Peyer's patch (tissue), 4 donors: ENCODE measurements at places on chromosomes 3 and 15. TPM values are rescaled to one million over a fixed set of nuclear protein-coding genes. Genes with fewer than 3 reads are reported as not detected.

DNA sequence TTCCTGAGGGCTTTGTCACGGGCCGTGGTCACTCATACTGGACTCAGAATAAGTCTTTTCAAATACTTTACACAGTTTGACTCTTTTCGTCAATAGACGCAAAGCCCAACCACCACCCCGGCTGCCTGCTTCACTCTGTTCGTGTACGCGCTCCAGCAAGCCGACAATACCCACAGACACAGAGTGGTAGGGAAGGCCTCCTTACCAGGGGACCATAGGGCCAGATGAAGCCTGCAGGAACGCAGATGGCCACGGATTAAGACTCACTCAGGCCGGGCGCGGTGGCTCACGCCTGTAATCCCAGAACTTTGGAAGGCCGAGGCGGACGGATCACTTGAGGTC lies 29.7 kb downstream of the EFCAB12 start:
- peak; percentile 50 for DNase-seq

- no peak for DNase-seq
Observed at GRCh38 chr3:166307756-166308350, 470.6 kb upstream of the BCHE start.

DNA sequence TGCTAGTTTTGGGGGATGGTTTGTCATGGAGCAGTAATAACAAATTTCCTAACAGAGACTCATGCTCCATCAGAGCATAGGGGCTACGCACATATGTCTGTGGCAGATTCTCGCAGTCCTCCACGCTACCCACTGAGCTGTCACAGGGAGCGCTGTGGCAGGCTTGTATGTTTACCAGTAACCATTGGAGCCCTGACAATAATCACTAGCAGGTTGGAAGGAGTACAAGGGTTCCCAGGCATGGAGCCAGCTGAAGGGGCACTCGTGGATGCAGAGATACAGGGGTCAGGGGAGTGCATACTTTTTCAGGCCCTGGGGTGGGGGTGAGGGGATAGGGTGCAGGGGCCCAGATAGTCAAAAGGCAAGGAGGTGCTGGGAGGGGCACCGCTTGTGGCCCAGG lies 7.9 kb upstream of the GP9 start:
- DNase-seq, result no peak

GRCh38 chr3:126542340-126543241 lies 16.1 kb downstream of the C3orf22 start:
- peak; percentile 38 for DNase-seq

FEZF2 gene
- total RNA-seq, result not detected

FBXW12 gene
- not detected for total RNA-seq

PEX5L gene
- not detected for total RNA-seq

TRAT1 gene
- total RNA-seq, result not detected

DUOXA1 gene
- total RNA-seq, result not detected
